ENCODE measurements at places on chromosomes 2 and 18.

DNA sequence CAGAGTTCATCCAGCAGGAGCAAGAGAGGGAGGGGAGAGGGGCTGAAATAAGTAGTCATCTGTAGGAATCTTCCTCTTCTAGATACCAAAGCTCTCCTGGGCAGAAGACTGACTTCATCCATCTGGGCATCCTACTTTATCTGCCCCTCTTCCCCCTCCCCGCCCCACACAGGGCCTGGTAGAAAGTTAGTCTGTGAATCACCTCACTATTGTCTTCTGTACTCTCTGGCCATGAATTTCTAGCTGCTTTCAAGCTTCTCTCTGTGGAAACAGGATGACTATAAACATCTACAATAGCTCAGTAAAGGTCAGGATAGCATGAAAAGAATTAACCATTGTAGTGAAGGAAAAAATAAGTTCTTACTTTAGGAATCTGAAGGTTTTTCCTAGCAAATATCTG lies 47.7 kb upstream of the RNU4ATAC start:
- no peak for DNase-seq

DNA sequence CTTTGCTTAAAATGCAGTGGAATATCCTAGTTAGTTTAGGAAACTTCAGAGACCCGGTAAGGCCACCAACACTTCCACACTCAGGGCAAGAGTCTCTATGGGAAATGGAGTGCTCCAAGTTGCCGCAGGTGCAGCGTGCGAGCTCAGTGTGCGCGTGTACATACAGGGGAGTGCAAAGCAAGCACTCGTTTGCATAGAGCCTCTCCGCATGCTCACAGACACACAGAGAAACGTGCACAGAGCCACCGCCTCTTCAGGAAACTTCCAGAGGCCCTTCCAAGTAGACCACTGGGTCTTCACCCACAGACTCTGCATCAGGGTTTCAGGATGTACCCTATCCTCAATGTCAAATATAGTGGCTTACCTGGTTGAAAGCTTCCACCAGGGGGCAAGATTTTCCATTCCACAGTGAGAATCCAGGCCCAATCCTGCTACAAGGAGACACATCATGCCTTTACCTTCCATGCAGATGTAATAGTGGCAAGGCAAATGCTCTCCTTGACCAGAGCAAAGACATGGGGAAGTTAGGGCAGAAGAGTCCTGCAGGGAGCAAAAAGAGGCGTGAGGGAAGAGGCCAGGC lies 513.0 kb upstream of the MYT1L start:
- peak; percentile 38 for DNase-seq

DNA sequence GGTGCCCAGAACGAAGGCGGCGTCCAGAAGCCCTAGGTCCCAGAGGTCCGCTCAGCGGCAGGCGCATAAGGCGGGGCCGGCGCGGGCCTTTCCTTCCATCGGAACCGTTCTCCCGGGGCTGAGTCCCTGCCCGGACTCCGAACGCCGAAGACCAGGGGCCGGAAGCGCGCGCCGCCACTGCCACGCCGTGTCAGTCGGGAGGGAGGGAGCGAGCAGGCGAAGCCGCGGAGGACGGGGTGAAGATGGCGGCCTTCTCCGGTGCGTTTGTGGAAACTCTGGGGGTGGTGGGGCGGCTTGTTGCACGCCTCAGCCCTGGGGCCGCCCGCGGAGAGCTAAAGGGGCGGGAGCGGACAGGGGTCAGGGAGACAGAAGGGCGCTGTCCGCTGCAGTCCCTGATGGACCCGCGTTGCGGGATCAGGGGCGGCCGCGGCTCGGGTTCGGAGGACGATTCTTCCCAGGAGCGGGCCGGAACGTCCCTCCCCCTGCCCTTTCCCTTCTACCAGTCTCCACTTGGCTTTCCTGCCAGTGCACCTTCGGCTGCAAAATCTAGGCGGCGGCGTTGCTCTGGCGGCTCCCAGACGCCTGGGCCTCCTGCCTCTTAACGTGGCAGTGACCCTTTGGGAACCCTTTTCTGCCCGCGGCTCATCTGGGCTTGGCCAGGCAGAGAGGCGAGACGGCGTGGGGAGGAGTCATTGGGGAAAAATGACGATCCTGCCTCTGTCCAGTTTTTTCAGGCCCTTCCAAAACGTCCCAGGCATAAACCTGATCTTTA lies at the start of gene DDX1:
Gene DDX1 (plus strand): TSS at position 177 of the 772 bp plus-strand sequence. CDS start 66 bp downstream, at position 243.
- peak; percentile 81 for DNase-seq

GRCh38 chr2:130332271-130333073 lies 10.2 kb upstream of the IMP4 start:
- peak; percentile 65 for DNase-seq

DNA sequence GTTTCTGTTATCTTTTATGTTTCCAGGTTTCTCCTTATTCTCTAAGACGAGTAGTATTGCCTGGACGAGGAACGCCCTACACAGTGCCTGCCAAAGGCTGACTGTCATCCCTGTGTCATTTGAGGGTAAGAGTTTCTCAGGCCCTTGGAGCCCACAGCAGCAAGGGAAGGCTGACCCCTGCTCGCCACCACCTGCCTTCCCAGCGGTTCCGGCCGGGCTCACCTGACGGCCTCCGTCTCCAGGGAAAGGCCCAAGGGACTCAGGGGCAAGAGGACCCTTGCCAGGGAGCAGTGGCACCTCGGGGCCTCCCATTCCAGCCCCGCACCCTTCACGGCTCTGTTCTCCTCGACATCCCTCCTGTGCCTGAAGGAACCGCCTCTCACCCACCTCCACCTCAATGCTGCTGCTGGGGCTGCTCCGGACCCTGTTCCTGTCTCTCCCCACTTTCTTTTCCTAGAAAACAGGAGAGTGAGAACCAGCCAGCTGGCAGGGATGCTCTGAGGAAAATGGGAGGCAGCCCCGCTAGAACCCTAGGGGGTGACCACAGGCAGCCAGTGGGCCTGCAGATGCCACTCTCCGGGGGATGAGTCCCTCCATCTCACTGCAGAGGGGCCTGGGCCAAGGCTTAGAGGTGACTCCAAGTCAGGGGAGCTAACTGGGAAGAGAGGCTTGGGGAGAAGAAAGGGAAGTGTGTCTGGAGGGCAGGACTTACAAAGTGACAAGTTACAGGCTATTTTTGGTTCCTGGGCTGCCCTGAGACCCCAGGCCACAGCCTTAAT lies 1.9 kb downstream of the LIMS2 start:
- DNase-seq: no peak

DNA sequence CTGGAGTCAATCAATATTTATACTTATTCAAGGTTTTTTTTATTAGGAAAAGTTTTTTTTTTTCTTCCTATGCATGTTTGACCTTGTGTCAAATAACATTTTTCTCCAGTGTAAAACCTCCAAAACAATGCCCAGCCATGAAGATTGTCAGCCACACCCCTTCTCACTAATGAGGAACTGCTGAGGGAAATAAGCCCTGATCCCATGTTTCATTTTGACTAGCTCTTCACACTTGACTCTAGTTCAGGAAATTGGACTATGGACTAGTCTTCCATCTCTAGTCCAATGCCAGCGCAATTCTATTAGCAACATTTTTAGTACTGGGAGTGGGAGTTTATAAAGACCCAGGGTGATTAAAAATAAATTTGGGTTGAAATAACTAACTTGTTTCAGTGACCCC lies 275.6 kb upstream of the CXCR4 start:
- DNase-seq: no peak

- no peak for DNase-seq
Observed at GRCh38 chr2:154914561-154914960, 216.1 kb downstream of the KCNJ3 start.

Measured in NCI-H510A treated with DMSO at 0.1 percent for 48 hours (cell line).